ENCODE measurements at places on chromosomes 3 and 15.

GRCh38 chr3:170707899-170708298 lies 122.0 kb upstream of the SLC7A14 start:
- no peak for DNase-seq

DNA sequence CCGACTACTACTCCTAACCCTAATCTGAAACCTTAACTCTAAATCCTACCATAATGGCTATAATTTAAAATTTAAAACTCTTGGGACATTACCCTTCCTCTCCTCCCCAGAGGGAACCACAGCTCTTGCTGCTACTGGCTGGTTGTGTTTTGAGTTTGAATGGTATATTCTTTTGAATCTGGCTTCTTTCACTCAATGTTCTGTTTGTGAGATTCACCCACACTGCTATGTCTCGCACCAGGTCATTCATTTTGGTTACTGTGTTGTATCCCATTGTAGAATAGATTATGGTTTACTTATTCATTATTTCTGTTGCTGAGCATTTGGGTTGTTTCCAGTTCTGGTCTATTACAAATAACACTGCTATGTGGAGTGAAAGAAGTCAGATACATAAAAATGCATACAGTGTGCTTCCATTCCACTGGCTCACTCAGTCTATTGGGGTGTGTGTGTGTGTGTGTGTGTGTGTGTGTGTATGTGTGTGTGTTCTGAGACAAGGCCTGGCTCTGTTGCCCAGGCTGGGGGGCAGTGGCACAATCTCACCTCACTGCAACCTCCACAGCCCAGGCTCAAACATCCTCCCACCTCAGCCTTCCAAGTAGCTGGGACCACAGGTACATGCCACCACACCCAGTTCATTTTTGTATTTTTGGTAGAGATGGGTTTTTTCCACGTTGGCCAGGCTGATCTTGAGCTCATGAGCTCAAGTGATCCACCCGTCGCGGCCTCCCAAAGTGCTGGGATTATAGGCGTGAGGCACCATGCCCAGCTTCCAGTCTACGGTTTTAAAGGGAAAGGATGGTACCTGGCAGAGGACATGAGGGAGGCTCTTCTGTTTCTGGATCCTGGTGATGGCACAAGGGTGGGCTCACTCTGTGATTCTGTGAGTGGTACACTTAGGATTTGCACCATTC lies 19.2 kb upstream of the SYNM start:
- no peak for DNase-seq

GRCh38 chr3:182143903-182144302 lies 432.2 kb downstream of the SOX2 start:
- DNase-seq = no peak

GRCh38 chr3:104731074-104731473 lies 635.6 kb upstream of the ALCAM start:
- no peak for DNase-seq

DNA sequence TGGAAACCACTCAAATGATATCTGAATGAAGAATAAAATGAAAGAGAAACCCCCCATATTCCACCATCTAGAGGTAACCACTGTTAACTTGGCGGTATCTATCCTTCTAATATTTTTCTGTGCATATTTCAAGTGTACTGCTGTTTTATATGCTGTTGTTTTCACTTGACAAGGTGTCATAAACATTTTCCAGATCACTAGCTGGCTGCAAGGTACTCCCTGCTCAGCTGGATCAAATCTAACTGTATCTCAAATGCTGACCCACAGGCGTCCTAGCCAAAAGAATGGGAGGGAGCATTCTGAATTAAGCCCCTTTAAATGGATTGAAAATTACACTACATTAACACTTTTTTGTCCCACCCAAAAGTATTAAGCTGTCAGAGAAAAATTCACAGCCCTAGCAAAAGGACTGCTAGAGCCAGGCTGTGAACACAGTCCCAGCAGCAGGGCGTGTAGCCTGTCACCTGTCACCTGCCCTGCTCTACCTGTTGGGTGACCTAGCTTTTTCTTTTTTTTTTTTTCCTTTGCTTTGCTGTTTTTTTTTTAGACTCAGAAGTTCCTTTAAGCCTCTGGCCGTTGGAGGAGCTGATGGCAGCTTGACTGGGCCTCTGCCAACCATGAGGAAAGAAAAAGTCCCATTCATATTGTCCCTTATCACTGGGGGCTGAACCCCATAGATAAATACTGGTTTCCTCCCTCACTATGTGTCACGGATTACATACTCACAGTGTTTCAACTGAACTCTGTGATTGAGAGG lies 93.7 kb upstream of the TSC22D2 start:
- DNase-seq = no peak

DNA sequence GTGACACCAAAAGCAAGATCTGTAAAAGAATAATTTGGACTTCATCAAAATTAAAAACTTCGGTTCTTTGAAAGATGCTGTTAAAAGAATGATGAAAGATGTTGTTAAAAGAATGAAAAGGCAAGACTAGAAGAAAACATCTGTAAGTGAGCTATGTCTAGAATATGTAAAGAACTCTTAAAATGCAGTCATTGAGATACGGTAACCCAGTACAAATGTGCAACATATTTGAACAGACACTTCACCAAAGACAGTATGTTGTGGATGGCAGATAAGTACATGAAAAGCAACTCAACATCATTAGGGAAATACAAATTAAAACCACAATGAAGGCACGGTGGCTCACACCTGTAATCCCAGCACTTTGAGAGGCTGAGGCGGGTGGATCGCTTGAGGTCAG lies 139.5 kb downstream of the LRIG1 start:
- no peak for DNase-seq
